ENCODE measurements at places on chromosomes 12 and 14.

DNA sequence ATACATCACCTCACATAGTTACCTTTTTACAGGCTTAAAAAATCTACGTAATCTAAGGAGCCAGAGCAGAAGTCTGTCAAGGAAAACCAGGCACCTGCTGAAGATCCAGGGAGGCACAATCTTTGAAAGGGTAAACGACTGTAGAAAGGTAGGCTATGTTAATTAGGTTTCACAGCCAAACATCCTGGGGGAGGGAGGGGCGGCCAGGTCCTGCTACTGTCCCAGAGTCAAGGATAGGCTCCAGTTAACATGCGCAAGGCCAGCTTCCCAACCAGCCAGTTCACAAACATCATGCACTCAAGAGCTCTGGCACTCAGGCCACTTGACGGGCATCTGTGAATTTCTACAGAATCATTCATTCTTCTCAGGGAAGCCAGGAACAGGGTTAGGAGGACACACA lies 22.9 kb downstream of the NIN start:
- DNase-seq = no peak

DNA sequence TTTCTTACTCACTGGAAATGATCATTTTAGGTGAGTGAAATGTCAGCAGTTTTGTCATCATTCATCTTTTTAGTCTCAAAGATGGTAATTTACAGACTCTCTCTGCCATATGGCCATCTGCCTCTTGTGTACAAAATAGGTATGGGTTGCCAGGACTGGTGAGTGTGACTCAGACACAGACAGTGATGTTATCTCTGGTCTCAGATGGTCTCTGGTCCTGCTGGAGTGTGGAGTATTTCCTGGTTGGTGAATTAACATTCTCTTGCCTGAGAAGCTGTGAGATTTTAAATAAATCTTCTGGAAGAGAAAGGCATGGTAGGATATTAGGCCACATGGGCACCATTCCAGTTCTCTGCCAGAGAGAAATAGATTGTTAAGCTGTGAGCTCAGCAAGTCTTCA lies 207.0 kb downstream of the ATP23 start:
- no peak for DNase-seq

DNA sequence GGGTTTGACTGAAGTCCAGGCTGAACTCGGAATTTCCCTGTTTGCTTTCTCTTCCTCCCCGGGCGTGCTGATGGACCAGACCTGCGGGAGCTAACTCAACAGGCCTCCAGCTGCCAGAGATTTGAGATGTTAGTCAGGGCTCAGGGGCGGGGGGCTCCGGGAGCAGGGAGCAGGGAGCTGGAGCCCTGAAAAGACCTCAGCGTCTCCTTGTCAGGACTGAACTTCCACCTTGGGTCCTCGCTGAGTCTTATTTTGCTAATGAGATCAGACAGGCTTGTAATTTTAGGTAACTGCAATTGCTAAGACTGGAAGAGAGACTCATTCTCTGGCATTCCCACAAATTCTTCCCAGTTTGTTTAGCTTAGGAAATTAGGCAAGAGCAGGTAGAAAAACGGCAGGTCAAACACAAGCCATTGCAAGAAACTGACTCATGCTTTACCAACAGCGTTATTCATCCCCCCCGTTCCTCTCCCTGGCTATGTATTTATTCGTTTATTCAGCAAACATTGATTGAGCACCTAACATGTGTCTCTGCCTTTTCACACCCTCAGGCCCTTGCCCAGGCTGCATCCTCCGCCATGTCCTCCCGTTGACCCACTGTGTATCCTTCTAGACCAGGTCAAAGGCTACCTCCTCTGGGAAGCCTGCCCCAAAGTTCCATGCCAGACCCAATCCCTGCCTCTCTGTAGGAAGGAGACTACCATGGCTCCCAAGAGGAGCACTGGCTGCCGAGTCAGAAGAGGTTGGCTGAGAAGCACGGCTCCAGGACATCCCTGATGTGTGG lies 80.4 kb upstream of the DIO3 start:
- no peak for DNase-seq

DNA sequence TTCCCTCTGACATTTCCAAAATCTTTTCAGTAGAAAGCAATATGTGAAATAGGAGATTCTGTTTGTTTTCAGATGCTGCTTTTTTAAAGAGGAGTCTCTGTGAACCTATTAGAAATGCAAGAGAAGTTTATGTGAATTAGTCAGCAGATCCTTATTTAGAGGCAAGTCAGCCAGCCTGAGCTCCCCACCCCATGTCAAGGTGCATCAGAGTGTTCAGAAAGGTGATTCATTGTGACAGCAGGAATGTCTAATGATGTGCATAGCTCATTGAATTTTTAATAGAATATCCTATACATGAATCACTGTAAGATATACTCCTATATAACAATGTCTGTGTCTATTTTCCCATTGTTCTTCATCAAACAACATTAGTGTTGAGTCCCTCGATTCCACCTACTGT lies 1222.4 kb upstream of the USP15 start:
- DNase-seq = no peak

DNA sequence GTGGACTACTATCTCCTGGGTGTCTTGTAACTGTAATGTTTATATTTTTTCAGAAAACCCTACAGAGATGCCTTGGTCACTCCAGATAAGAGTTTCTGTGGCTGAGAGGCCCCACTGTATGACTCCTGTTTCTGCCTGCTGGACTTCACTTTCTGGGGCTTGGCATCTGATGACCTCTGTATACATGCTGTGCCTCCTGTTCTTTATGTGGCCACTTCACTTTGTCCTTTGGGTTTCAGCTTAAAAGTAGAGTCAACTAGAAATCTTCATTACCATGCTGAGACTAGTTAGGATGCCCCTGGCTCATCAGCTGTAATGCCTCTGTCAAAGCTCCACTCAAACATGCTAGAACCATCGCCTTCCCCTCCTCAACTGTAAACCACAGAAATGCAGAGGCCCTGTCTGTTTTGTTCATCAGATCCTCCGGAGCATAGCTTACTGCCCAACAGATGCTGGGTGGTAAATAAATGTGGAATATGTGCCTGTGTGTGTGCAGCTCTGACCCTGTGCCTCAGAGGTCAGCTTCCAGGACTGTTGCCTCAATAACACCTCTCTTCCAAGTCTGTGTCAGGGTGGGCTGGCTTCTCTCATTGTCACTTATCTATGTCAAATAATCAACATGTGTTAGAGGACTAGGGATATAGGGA lies 25.5 kb downstream of the ZNF664 start:
- DNase-seq = no peak

DNA sequence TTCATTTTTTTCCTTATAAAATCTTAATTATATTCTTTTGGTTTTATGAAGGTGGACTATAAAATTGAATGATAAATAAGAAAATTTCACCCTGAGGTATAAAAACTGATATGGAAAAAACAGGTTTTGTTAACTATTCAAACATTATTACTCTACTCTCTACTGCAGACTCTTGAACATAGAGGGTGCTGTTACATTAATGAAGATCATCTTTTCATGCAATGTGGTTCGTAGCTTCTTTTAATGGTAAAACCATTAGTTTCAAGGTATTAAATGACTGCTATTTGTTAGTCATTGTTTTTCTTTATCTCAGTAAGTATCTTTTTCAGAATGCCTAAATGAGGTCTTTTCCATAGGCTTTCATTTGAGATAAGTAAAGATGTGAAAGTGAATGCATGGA lies 510.4 kb downstream of the SLC16A7 start:
- DNase-seq = no peak

- DNase-seq = no peak
These were observed 242.2 kb downstream of the SOX5 start for GRCh38 chr12:23707270-23707669.

DNA sequence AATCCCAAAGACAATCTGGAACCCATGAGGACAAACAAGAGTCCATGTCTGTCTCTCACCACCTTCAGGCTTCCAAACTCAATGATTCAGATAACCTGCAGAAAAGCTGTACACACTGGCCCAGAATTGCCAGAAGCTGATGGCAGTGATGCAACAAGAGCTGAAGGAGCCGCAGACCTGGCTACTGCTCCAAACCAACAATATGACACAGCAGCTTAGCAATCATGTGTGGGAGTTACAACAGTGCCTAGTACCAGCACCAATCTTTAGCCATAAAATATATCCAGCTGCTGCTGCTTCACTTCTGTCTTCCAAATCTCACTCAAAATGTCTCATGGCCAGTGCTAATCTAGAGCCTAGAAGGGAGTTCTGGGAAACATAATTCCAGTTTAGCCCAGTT lies 22.0 kb downstream of the RPS6KA5 start:
- DNase-seq = peak; percentile 70

- DNase-seq = no peak
These were observed 58.7 kb downstream of the FUT8 start for GRCh38 chr14:65471038-65471878.

- no peak for DNase-seq
These were observed 90.2 kb upstream of the TBX3 start for GRCh38 chr12:114774197-114774596.

GRCh38 chr12:85468356-85469157 lies 188.5 kb downstream of the ALX1 start:
- no peak for DNase-seq

DNA sequence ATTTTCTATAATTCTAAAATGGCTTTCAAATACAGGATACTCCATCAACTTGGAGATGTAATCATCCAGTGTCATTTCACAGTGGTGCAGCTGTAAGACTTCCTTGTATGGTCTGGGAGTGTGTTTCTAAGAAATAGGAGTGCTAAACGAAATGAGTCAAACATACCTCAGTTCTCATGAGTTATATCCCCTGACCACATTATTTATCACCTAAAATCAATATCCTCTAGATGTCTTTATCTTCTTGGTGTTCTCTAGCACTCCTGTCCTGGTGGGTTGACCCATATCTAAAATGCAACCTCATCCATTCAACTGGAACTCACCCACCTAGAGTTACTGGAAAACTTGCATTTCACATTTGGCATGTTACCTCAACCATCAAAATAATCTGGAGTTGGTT lies 33.2 kb downstream of the TMEM30B start:
- DNase-seq = no peak

DNA sequence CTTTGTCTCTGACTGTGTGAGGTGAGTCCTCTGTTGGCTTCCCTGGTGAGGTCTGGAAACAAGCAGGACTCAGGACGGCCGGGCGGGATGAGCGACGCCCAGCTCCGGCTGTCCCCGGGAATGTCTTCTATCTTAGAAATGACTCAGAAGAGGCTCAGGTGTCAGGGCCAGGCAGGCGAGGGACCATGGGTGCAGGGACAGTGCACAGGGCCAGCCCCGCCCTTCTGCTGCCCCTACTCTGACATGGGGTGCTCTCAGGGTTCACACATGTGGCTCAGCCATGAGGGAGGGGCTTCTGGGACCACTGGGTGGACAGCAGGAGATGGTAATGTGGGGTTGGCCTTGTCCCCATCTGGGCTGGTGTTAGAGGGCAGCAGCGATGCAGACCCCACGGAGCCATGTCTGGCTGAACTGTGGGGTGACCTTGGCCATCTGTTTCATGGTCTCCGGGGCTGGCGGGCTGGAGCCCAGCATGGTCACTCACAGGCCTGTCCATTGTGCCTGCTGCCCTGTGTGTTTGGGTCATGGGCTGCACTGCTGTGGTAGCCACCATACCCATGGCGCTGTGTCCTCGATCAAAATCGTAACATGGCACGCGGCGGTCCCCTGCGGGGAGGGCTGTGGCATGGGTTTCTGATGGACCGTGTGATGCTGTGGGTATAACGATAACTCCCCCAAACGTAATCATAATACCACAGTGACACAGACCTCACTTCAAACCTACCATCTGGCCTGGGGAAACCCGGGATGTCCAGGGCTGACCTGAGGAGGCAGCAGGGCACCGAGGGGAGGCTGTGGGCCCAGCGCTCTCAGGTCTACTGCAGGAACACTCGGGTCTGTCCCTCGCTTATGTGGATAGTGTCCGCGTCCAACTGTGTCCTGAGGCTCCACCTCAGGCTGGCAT lies 368.8 kb downstream of the TMEM121 start:
- no peak for DNase-seq

- no peak for DNase-seq
These were observed 5.4 kb downstream of the TXNRD1 start for GRCh38 chr12:104220931-104221330.

DNA sequence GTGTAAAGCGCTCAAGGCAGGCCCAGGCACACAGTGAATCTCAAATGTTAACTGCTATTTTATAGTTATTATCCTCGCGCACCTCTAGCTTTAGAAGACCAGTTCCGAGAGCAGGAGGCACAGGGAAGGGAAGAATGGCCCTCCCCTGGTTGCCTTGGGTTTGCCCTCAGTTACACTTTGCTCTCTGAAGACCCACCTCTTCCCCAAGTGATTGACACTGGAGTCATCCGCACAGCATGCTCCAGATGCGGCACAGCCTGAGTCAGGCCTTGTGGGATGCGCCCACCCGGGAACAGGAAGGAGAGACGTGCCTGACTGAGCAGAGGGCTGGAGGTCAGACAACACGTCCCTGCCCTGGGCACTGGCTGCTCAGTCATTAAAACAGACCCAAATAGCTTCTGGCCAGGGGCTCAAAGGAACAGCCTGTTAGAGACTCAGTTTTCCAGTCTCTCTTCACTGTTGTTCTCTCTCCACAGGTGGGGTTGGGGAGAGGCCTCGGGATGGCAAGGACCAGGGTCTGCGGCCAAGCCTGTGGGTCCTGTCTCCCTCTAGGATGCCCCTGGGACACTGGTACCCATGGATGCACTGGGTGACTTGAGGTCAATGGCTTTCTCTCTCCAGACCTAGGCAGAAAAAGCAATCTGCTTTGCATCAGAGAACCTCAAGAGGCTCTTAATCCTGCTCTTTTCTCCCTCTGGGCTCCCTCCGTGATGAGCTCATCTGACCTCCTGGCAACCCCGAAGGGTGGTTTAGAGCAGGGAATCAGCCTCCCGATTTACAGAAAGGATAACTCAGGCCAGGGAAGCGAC lies 13.6 kb upstream of the MLXIP start:
- peak; percentile 73 for DNase-seq

DNA sequence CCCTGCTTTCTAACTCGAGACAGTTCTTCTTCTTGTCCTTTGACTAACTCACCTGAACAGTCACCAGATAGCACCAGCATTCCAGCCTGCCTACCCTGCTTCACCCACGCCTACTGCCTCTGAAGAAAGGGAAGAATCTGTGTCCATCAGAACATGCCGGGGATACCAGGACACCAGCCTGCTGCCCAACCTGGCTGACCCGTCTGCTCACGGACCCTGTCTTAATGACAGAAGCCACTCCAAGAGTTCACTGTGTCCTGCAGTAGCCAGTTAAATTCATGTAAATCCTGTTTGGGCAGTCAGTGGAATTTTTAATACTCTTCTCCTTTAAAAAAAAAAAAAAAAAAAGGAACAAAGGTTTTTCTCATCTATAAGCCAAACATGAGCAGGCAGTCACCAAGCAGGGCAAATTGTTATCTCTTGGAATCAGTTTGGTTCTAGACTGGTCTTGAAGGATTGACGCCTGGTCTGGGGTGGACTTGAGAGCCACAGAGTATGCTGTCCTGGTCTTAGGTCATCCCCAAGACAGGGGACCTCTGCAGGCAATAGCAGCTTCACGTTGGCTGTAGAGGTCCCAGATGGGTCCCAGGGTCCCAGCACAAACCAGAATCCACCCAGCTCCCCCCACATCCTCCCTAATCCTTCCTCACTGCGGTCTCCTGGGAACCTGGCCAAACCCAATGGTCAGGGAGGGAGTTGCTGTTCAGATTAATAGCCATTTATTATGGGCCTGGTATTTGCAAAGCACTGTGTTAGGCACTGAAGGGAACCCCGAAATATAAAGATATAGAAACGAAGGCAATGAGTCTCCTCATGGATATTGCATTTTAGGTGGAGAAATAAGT lies 181.1 kb upstream of the HIF1A start:
- no peak for DNase-seq

Measured in GF-D8 (cell line).